GM12865 (cell line): ENCODE measurements at places on chromosomes 5 and 9.

GRCh38 chr9:124680049-124680448, 91.1 kb downstream of the NR6A1 start:
- DNase-seq, result no peak

GRCh38 chr5:133396187-133396741, 216.1 kb downstream of the FSTL4 start:
- DNase-seq, result no peak

- no peak for DNase-seq
Measured at GRCh38 chr5:181035991-181036815, 3.9 kb upstream of the BTNL9 start.

- DNase-seq, result no peak
Measured at GRCh38 chr5:116044073-116044472, 11.8 kb downstream of the ARL14EPL start.
